ENCODE measurements at places on chromosomes 11 and 22.
A peak's percentile ranks its signal among the peaks of the same experiment; 100 is the strongest.

DNA sequence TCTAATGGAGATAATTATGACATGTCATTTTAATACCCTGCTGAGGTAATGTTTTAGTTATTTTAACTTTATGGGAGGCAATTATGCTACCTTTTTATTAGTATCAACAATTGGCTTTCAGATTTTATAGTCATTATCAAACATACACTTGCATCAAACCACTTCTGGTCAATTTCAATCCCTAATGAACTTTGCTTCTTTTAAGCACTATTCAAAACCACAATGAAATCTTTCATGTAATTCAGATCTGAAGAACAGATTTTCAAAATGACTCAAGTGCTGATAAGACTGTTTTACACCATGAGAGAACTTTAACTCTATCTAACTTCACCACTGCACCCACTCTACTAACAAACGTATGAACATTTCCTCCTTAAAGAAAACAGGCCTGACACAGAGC, 25.9 kb upstream of the CCDC34 start:
- DNase-seq = no peak
- no peaks in the 10 kb centered on the region for H3K36me3 ChIP-seq
- no peaks in the 10 kb centered on the region for H3K27me3 ChIP-seq

- no peak for DNase-seq
- no peak overlapping the region for H3K4me3 ChIP-seq
- H3K27me3 ChIP-seq = no peaks in the 10 kb centered on the region
- H3K4me1 ChIP-seq = no peaks in the 10 kb centered on the region
- no peaks in the 10 kb centered on the region for H3K36me3 ChIP-seq
These were observed 279.1 kb downstream of the BRD1 start for GRCh38 chr22:49548356-49549202.

DNA sequence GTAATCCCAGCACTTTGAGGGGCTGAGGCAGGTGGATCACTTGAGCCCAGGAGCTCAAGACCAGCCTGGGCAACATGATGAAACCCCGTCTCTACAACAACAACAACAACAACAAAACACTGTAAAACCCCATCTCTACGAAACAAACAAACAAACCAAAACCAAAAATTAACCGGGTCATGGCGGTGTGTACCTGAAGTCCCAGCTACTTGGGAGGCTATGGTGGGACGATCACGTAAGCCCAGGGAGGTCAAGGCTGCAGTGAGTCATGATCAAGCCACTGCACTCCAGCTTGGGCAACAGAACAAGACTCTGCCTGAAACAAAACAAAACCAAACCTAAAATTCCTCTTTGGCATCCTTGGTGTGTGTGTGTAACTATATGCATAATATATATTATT, 7.0 kb upstream of the POLA2 start:
- DNase-seq = no peak
- no peaks in the 10 kb centered on the region for H3K36me3 ChIP-seq
- H3K27ac ChIP-seq = no peak overlapping the region
- H3K27me3 ChIP-seq = peaks cover 3% of the 10 kb centered on the region
- H3K4me1 ChIP-seq = no peaks in the 10 kb centered on the region

DNA sequence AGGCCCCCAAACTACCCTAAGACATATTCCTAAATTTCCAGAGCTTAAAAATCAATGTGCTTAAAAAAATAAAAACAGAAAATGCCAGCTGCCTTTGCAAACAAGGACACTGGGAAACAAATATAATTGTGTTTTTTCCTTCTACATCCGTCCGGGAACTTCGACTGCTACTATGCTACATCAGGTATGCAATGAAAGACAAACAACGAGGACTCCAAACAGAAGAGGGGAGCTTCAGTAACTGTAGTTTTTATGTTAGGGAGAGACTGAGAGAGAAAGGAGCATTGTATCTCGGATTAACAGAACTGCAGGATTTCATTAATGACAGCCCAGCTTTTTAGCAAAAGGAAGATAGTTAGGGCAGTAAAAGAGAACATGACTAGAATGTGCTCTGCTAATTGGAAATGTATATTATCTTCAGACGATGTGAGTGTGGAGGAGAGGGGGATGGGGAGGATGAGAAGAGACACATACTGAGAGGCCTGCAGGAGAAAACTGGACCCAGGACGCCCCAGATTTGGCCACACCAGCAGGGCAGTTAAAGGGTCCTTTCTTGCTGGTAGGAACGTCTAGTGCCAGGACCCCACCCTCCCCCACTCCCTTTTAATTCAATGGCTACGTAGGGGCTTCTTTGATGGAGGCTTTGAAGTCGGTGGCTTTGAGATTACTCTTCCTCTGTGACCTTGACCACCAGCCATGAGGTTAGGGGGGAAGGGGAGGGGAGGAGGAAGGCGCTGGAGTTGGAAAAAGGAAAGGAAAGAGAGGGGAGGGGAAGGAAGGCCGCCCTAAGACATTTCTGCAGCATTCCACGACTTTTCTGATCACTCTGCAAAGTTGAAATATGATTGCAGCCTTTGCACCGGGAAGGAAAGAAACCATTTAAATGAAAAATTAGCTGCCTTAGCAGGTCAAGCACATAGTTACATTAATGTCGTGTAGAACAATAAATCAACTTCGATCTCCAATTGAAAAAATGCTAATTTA, 187.1 kb downstream of the BLID start:
- DNase-seq = no peak
- H3K27me3 ChIP-seq = peaks cover 21% of the 10 kb centered on the region
- no peak overlapping the region for H3K4me3 ChIP-seq
- no peaks in the 10 kb centered on the region for H3K4me1 ChIP-seq
- no peaks in the 10 kb centered on the region for H3K36me3 ChIP-seq
- H3K27ac ChIP-seq = peak overlapping the region; percentile 13

DNA sequence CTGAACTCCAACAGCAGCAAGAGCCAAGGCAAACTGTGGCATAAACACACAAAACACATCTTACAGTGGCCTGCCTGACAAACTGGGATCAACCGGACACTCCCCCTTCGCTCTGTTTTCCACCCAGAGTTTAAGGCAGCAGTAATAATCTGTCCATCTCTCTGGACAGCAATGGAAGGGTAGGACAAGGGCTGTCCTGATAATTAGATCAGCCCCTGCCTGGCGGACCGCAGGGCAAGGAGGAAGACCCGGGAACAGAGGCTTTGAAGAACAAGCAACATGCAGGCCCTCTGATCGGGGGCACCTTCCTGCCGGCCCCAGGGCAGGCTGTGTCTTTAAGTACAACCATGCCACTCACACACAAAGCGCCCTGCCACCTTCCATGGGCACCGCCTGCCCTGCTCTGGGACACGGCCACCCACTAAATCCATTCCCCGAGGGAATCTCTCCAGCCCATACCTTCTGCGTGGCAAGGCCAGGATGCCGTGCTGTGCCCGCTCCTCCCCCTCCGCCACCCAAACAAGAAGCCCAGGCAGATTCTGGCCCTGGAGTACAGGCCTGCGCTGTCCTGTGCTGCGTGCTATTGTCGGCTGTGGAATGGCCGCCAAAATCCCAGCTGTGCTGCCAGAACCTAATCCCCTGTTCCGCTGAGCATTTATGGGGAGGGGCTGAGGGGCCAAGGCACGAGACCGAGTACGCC, 38.8 kb downstream of the NUMA1 start:
- H3K4me1 ChIP-seq = peaks cover 59% of the 10 kb centered on the region
- no peaks in the 10 kb centered on the region for H3K27me3 ChIP-seq
- H3K36me3 ChIP-seq = peaks cover 6% of the 10 kb centered on the region
- no peak for DNase-seq

DNA sequence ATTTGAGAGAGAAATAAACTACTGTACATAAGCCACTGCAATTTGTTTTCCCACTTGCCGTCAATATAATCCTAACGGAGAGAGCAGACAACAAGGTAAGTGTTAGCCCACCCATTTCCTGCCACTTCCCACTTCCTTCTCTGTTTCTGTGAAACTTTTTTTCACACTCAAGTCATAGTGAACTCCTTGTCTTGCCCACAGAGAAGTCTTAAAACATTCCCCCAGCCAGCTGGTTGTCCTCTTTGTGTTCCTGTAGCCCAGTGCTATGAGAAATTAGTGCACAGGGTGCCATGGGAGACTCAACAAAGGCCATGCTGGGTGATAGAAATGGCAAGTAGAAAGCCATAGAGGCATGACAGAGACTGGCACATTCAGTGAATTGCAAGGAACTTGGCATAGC, 208.6 kb downstream of the BLID start:
- H3K27me3 ChIP-seq = no peaks in the 10 kb centered on the region
- no peak overlapping the region for H3K27ac ChIP-seq
- no peaks in the 10 kb centered on the region for H3K36me3 ChIP-seq
- H3K4me3 ChIP-seq = no peak overlapping the region
- peaks cover 4% of the 10 kb centered on the region for H3K4me1 ChIP-seq

GRCh38 chr22:27761665-27762064, 39.9 kb downstream of the MN1 start:
- H3K27me3 ChIP-seq = no peaks in the 10 kb centered on the region
- H3K27ac ChIP-seq = no peak overlapping the region
- H3K36me3 ChIP-seq = no peaks in the 10 kb centered on the region

- H3K36me3 ChIP-seq = no peaks in the 10 kb centered on the region
- no peaks in the 10 kb centered on the region for H3K4me1 ChIP-seq
- no peak overlapping the region for H3K4me3 ChIP-seq
- no peak for DNase-seq
- no peak overlapping the region for H3K27ac ChIP-seq
- no peaks in the 10 kb centered on the region for H3K27me3 ChIP-seq
These were observed 46.6 kb downstream of the LARGE1 start for GRCh38 chr22:33873666-33874065.

- no peaks in the 10 kb centered on the region for H3K27me3 ChIP-seq
- no peak overlapping the region for H3K4me3 ChIP-seq
- H3K27ac ChIP-seq = no peak overlapping the region
- no peaks in the 10 kb centered on the region for H3K36me3 ChIP-seq
- DNase-seq = no peak
These were observed 13.4 kb downstream of the LINC01488 start for GRCh38 chr11:69494851-69495250.

DNA sequence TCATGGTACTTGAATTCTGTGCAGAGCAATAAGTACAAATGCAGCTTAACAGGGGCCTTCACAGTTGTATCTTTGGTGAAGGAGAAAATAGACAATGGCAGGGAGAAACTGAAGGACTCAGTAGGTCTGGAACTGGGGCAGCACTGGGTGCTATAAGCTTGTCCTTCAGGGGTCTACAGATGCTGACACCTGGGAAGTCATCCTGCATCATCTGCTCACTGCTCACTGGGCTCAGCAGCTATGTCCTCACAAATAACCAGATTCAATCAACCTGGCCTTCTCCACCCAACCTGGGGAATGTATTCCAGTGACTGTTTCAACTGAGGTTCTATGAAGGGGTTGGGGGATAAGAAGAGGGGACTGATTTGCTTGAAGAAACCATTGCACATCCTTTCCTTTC, 117.0 kb downstream of the ZNF280B start:
- no peak overlapping the region for H3K27ac ChIP-seq
- no peaks in the 10 kb centered on the region for H3K27me3 ChIP-seq
- H3K36me3 ChIP-seq = no peaks in the 10 kb centered on the region

- H3K27ac ChIP-seq = no peak overlapping the region
- H3K27me3 ChIP-seq = no peaks in the 10 kb centered on the region
- DNase-seq = no peak
These were observed 37.5 kb upstream of the MMP20 start for GRCh38 chr11:102662607-102663006.

- DNase-seq = no peak
- no peak overlapping the region for H3K27ac ChIP-seq
- H3K4me1 ChIP-seq = no peaks in the 10 kb centered on the region
- H3K4me3 ChIP-seq = no peak overlapping the region
These were observed 15.7 kb upstream of the ARFGAP3 start for GRCh38 chr22:42872821-42873220.

DNA sequence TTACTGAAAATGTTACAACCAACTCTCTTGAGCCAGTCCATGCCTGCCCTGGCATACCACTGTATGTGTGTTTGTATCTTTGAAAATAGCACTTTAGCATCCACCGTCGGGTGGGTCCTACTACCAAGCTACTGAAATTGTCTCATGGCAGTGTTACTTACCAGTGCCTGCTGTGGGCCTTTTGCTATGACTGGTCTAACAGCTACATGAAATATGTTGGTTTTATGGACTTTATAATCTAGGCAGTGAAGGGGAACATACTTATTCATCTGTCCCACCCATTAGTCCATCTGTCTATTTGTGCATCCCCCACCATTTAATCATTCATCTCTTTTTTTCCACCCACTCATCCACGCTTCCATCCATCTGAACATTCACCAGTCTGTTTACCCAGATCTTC, 106.0 kb downstream of the NAV2 start:
- no peak overlapping the region for H3K27ac ChIP-seq
- H3K27me3 ChIP-seq = no peaks in the 10 kb centered on the region
- no peaks in the 10 kb centered on the region for H3K4me1 ChIP-seq
- no peak for DNase-seq

DNA sequence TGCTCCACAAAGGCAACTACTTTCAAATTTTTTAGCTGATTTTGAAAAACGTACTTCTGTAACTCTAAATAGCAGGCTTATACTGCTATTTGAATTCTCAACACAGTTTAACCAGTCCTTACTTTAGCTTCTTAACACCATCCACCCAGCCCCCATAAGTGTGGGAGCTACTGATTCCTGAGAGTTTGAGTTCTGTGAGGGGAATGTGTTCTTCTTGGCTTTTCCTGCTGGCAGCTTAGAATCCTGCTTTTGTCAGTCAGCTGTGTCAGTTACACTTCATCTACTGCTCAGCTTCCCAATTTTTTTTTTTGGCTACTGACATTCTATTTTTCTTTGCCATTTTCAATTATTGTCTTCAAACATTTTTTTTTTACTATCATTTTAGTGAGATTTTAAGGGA, 440.4 kb downstream of the INSC start:
- no peaks in the 10 kb centered on the region for H3K4me1 ChIP-seq
- no peak overlapping the region for H3K4me3 ChIP-seq
- H3K27ac ChIP-seq = no peak overlapping the region

DNA sequence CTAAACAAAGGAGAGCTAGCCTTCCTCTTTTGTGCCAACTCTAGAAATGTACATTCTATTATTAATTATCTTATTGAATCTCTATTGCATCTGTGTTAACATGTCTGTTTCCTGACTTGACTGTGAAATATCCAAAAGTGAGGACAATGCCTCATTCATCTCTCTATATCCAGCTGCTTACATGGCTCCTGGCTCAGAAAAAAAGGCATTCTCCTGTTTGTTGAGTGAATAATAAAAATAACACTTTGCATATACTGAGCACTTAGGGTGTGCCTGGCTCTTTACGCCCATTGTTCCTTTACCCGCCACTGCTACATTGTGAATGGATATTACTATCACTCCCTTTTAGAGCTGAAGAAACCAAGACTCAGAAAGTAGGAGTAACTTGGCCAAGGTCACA, 19.9 kb downstream of the NRXN2 start:
- H3K4me1 ChIP-seq = no peaks in the 10 kb centered on the region
- no peak overlapping the region for H3K4me3 ChIP-seq

- H3K4me1 ChIP-seq = no peaks in the 10 kb centered on the region
- no peaks in the 10 kb centered on the region for H3K36me3 ChIP-seq
- no peaks in the 10 kb centered on the region for H3K27me3 ChIP-seq
- H3K4me3 ChIP-seq = no peak overlapping the region
- H3K27ac ChIP-seq = no peak overlapping the region
These were observed 31.3 kb downstream of the LINC01488 start for GRCh38 chr11:69512790-69513189.

- H3K27ac ChIP-seq = no peak overlapping the region
- H3K27me3 ChIP-seq = peaks cover 7% of the 10 kb centered on the region
- H3K4me1 ChIP-seq = no peaks in the 10 kb centered on the region
- no peaks in the 10 kb centered on the region for H3K36me3 ChIP-seq
These were observed 26.9 kb downstream of the TP53I11 start for GRCh38 chr11:44923806-44924205.

GRCh38 chr22:27790376-27791158, 11.0 kb downstream of the MN1 start:
- no peaks in the 10 kb centered on the region for H3K36me3 ChIP-seq
- H3K27ac ChIP-seq = no peak overlapping the region
- DNase-seq = no peak

GRCh38 chr11:110038201-110038600, 55.0 kb upstream of the ZC3H12C start:
- no peaks in the 10 kb centered on the region for H3K36me3 ChIP-seq
- no peak for DNase-seq
- H3K4me1 ChIP-seq = no peaks in the 10 kb centered on the region
